ENCODE measurements at places on chromosomes 2 and 18.

DNA sequence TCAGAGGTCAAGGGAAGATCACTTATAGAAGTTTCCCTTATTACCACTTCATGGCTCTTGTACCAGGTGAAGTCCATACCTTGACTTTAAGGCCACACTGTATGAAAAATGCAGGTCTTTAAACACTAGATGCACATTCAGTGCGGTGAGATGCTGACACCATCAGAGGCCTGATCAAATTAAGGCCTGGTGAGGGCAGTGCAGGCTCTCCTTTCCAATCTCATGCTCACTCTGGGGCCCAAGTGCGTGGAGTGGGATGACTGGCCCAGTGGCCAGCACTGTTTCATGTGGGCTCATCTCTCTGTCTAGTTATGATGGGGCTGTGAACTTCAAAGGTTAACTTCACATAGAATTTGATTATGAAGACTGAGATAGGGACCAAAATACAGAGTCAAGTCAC, 281.1 kb downstream of the SLC4A3 start:
- no peak for DNase-seq

GRCh38 chr2:120736624-120737339, 1.1 kb downstream of the GLI2 start:
- no peak for DNase-seq

- DNase-seq: no peak
Observed at GRCh38 chr2:166032361-166032760, 78.8 kb upstream of the TTC21B start.

GRCh38 chr2:169107645-169108044, 38.3 kb downstream of the DHRS9 start:
- DNase-seq: no peak

DNA sequence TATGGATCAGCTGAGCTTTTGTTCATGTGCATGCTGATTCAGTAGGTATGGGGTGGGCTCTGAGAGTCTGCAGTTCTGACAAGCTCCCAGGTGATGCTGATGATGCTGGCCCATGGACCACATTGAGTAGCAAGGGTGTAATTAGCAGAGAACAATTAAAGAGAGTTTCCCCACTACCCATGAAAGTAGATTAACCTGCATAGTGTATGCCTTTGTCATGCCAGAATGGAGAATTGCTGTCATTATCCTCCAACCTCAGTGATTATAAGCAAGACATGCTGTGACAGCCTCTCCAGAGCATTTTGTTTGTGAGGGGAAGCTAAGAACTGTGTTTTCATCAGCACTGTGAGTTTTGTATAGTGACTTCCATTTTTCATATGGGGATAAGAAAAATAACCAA, 59.5 kb upstream of the LYPD1 start:
- no peak for DNase-seq

- DNase-seq: no peak
Observed at GRCh38 chr2:157820193-157820592, 55.9 kb downstream of the ACVR1 start.

Data from stimulated activated CD8-positive, alpha-beta memory T cell treated with anti-CD3 and anti-CD28 coated beads, Interleukin-15, amount 100 ng/mL, for 4 hours (primary cell).